Myocyte (in vitro differentiated cells): ENCODE measurements at places on chromosomes 11 and 22. TPM values are rescaled to one million over a fixed set of nuclear protein-coding genes. Genes with fewer than 3 reads are reported as not detected.
A peak's percentile ranks its signal among the peaks of the same experiment; 100 is the strongest.

The JAML gene
- not detected in 2 replicates for total RNA-seq

The CERK gene
- 32.9 and 34.9 TPM in 2 replicates for total RNA-seq

The SLC22A12 gene
- not detected in 2 replicates for total RNA-seq

The TIMP3 gene
- 4.0 and 5.2 TPM in 2 replicates for total RNA-seq

The SHANK2 gene
- 3.8 and 4.0 TPM in 2 replicates for total RNA-seq

The RGL4 gene
- total RNA-seq: 0.40 and 2.3 TPM in 2 replicates

The KRTAP5-10 gene
- total RNA-seq: not detected in 2 replicates

The C11orf91 gene
- total RNA-seq: not detected in 2 replicates

DNA sequence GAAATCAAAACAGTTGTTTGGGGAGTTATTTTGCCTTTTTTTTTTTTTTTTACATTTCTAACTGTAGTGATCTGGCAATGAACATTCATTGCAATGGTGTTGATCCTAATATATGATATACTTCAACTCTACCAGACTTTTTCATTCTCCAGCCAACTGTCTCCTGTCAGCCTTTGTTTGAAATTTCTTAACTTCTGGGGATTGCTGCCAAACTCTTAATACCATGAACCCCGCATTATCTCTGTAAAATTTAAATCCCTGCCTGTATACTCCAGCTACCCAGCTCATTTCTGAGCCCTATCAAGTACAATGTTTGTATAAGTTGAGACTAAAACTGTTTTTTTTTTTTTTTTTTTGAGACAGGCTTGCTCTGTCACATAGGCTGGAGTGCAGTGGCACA lies 280.7 kb downstream of the TTC28 start:
- DNase-seq: no peak

DNA sequence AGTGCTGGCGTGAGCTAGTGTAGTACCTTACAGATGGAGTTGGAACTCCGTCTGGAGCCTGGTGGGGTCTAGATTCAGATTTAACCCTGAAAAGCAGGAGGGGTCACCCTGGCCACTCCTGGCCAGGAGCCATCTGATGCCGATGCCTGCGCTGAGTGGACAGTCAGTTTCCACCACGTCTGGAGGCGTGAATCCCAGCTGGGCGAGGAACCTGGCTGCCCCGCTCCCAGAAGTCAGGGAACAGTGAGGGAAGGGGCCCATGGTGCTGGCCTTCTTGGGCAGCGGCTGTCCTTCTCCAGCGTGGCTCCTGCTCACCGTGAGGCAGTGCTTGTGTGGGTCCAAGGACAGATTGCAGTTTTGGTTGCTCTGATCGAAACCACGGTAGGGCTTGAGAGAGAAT lies 76.3 kb downstream of the PARVB start:
- no peak for DNase-seq

GRCh38 chr11:95922536-95923438 lies 1.1 kb downstream of the MTMR2 start:
- peak; percentile 14 for DNase-seq

- DNase-seq: no peak
These were observed 23.6 kb upstream of the TMEM135 start for GRCh38 chr11:87013912-87014825.

DNA sequence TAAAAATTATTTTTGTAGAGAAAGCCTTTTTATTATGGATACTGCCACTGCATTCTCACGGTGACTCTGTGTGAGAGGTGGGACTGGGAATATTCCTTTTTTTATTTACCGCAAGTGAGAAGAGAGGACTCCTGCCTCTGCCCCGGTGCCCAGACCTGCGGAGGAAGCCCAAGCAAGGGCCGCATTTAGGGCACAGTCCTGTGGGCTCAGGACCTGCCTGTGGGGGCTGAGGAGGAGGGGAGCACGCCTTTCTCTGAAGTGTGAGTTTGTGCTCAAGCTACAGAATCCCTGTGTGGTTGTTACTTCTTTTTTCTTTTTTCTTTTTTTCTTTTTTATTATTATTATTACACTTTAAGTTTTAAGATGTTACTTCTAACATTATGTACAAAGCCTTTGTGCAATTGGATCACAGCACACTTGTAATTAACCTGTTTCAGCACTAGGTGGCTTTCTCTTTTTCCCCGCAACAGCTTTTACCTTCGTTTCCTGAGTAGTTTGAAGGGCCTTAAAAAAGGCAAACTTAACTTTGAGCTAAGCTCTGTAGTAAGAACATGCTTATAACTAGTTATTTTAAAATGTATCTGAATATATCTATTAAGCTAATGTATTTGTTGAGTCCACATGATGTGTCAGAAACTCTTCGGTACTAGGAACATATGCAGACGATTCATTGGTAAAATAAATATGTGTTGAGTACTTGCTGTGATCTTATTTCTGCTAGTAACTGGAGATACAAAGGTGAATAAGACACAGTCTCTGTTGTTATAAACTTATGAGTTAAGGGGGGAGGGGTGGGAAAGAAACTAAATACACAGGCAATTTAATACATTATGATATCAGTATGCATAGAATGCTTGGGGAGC lies 18.3 kb downstream of the AMOTL1 start:
- DNase-seq: peak; percentile 41

DNA sequence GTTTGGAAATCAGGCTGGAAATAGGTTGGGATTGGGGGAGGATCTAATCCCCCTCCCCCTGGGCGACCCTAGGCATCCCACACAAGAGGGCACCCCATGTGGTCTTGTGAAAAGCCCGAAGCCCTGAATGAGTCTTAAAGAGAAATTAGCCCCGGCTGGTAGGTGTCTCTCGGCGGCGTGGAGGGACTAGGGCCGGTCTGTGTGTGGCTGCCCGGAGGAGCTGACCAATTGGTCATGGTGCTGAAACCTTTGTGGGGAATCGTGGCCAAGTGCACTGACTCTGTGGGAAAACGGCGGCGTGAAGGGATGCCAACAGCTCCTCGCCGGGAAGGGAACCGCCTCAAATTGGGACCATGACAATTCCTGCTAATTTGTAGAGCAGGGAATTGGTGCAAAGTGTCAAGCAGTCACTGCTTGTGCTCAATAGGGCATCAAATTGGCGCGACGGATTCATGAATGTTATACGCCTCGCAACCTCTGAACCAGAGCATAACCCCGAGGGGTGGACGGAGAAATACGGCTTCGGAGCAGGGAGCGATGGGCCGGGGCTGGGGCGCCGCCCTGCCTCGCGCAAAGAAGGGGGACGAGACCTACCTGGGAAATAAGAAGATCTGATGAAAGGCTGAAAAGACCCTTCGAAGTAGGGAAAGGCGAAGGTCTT lies 1.5 kb downstream of the DBX1 start:
- DNase-seq: peak; percentile 81

- no peak for DNase-seq
These were observed 36.7 kb downstream of the LARGE1 start for GRCh38 chr22:33883561-33883960.

- DNase-seq: peak; percentile 81
These were observed 1.8 kb downstream of the CDC42EP2 start for GRCh38 chr11:65316227-65317024.
